ENCODE measurements at places on chromosomes 5 and 9.

GRCh38 chr9:134860510-134860909, 20.1 kb upstream of the FCN2 start:
- no peak for DNase-seq

DNA sequence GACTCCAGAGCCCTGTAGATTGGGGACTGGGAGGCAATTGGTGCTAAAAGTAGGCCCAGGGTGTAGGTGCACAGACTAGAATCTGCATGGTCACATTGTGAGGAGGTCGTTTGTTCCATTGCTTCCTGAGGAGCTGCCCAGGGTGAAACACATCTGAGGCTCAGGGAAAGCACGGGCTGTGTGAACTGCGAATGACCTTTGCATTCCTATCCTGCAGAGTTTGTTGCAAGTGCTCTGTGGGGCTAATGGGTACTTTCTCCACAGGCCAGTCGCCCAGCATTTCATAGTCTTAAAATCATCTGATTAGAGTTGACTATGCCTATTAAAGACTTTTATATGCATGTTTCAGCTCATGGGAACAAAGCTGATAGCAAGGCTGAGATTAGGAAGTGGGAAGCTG, 14.4 kb upstream of the SLC46A2 start:
- DNase-seq = no peak

GRCh38 chr9:96038914-96039313, 163.4 kb downstream of the ERCC6L2 start:
- no peak for DNase-seq

DNA sequence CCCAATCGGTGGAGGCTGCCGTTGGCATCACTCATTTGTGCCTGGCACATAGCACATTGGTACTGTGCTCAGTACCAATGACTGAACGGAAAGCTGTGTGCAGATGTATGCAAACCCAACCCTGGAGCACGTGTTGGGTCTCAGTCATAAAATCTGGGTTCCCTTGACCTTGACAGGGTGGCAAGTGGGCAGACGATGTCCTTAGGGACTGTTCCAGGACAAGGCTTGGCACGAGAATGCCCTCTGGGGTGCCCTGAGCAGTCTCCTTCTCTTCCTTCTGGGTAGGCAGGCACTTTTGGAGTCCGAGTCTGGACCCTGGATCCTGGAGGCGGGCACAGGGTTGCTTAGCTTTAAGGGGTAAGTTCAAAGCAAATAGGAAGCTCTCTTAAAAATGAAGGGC, 75.8 kb downstream of the MACROH2A1 start:
- DNase-seq = no peak

GRCh38 chr5:141705469-141705868, 23.4 kb upstream of the ARAP3 start:
- DNase-seq = no peak

- DNase-seq = no peak
These were observed 61.2 kb upstream of the RXRA start for GRCh38 chr9:134265078-134265477.

GRCh38 chr5:171882118-171882517, 96.5 kb downstream of the SMIM23 start:
- DNase-seq = no peak

GRCh38 chr5:41219658-41220269, 6.4 kb upstream of the C6 start:
- no peak for DNase-seq

DNA sequence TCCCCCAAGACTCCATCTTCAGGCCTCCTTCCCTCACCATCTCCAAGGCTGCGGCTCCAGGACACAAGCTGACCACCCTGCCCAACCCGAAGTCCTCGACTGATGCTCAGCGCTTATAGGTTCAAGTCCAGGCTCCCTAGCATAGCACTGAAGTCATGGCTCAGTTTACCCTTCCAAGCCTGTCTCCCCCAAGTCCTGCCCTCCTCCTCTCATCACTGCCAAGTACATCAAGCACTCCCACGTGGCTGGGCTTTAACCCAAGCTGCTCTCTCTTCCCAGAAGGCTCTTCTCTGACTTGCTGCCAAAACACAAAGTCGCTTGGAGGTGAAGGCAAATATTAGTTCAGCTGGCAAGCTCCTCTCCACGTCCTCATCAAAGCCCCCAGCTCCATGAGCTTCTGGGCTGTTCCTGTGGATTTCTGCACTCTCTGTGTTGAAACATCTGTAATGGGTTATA, 22.1 kb upstream of the MARCHF6 start:
- DNase-seq = peak; percentile 60

DNA sequence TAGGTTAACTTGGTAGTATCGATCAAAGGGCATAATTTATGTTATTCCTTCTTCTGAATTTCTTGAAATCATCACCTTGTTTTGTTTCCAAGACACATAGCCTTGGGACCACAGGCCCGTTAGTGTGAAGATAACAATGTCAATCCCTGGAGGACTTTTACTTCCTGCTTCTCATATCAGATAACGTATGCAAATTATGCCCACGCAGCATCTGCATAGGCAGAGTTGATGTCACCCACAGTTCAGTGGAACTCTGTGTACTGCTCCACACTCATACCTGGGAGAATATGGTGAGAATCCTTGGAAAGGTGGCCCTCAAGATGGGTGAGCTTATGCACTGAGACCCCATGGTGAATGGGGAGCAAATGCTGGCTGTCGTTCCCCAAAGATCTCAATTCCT, 95.0 kb downstream of the CFAP90 start:
- no peak for DNase-seq

- DNase-seq = no peak
These were observed 40.5 kb downstream of the CCNJL start for GRCh38 chr5:160271836-160272235.

- DNase-seq = peak; percentile 78
These were observed 61.7 kb downstream of the JMY start for GRCh38 chr5:79297661-79298060.
